ENCODE measurements at places on chromosomes 12 and 14.

DNA sequence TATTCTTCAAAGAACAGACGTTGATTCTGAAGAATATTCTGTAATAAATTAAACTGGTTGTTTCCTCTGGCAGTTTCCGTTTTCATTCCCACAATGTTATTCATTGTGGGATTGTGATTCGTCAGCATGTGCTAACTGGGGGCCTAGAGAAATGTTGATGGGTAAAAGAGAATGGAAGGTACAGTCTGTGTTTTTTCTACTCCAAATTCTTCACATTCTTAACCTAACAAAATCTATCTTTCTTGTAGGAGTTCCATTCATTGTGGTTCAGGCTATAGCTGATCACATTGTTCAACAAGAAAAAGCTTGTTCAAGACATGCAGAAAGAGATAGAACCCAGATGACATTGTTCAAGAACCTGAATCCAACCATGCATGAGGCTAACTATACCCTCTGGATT is 5.9 kb downstream of the CD163 start:
- DNase-seq: no peak

DNA sequence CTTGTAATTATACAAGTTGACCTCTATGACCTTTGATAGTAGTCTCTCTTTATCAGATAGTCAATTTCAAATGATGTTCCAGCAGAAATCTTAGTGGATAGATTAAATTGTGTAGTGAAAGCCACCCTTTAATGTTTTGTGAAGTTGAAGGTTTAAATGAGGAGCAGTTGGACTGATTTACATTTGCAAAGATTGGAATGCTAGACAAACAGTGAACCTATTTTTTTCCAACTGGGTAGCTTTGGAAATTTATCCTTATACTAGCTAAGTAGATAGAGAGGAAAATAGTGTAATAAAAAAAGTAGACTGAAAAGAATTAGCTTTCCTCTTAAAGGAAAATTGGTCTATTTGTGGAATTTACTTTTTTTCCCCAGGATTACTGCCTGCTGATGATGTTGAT is 53.7 kb downstream of the LMO3 start:
- no peak for DNase-seq

DNA sequence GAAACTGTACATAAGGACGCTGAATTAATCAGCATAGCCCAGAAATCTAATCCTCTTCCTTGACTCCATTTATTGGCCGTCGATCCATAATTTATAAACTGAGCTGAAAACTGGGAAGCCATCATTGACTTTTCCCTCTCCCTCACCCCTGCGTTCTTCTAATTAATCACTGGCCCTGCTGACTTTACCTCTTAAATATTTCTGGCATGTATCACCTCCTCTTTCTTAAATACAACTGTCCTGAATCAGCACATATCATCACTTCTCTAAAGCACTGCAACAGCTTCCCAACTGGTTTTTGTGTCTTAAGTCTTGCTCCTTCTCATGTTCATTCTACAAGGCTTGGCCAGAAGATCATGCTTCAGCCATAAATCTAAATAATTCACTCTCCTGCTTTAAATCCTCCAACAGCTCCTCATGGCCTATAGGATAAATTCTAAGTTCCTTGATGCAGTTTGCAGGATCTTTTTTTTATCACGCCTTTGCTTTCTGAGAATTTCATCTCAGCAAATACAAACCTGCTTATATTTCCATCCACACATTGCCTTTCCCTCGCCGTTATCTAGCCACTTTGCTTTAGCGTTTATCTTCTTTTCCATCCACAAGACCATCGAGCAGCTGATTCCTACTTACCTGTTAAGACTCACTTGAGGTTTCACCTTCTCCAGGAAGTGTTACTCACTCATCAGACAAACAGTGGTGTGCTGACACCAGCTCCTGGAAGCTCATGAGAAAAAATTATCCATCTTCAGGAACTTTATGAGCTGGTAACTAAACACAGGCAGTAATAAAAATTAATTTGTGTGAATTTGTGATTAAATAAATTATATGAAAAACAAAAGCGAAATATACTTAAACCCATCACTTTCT is 295.6 kb upstream of the FLRT2 start:
- DNase-seq: no peak

DNA sequence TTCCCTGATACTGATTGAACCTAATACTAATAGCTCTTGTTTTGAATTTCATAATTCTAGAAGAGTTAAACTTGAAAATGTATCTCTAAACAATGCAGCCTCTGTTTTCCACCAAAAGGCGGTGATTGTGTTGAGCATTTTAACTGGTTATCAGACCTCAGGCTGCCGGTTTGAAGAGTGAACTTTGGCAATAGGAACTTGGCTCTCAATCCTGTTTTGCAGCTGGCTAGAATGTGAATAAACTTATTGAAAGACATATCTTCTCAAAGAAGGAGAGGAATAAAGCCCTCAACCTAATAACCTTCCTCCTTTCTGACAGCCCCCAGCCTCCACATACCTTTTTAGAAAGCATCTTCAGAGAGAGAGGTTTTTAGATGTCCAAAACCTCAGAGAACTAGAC is 105.4 kb downstream of the SRGAP1 start:
- no peak for DNase-seq
